Sigmoid colon (tissue), 7 donors: ENCODE measurements at places on chromosomes 3 and 15. TPM values are rescaled to one million over a fixed set of nuclear protein-coding genes. Genes with fewer than 3 reads are reported as not detected.

DNA sequence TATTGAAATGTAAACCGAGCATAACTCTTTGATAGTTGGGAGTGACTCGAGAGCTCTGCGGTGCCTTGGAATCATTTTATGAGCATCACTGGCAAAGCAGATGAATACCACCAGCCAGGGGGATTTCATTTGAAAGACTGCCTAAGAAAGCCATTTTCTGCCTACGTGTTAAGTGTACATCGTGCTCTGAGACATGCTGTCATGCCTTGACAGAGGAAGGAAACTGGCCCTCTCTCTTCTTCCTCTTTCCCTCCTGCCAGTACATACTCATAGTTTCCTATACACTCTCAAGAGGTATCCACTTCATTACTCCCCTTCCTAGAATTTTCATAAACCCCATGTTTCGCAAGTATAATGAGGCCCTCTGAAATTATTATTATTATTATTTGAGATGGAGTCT, 8.8 kb downstream of the BCL2A1 start:
- no peak for DNase-seq

GRCh38 chr15:45443645-45444044, 65.3 kb upstream of the GATM start:
- no peak for DNase-seq

DNA sequence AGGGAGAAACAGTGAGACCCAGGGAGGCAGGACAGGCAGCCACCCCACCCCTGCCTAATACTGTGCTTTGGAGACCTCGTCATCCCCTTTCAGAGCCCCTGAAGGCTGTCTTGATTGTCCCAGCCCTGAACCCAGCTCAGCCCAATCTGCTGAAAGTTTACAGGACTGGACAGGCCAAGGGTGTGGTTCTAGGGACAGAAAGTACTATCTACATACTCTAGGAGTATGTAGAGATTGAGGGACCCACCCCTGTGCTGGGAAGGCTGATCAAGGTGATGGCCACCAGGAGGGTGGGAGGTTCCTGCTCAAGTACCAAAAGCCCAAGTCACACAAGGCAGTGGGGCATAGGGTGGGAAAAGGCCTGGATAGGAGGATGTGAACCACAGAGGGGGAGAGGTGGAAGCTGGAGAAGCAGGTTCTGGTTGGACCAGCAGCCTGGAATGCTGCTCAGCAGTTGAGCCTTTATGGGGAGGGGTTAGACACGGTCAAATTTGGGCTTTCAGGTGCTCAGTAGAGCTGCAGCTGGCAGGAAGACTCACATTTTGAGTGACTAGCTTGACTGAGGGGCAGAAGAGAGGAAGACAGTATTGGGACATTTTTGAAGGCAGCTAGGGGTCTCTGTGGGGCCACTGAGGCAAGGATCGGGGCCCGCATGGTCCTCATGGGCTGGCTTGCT, 6.7 kb downstream of the NBEAL2 start:
- DNase-seq: no peak

DNA sequence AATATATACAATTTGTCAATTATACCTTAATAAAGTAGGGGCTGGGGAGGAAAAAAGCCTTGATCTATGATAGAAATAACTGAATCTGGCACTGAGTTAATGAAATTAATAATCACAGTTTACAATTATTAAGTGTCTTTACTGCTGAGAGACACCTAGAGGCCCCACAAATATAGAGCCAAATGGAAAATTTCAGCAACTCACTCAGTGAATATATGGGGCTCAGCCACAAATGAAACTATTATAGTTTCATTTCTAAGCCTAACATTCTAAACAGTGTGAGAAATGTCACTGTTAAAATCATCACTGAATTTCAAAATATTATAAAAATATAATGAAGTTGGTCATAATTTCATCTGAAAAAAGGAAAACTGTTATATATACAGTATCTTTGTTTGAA, 40.3 kb downstream of the GNB4 start:
- no peak for DNase-seq

DNA sequence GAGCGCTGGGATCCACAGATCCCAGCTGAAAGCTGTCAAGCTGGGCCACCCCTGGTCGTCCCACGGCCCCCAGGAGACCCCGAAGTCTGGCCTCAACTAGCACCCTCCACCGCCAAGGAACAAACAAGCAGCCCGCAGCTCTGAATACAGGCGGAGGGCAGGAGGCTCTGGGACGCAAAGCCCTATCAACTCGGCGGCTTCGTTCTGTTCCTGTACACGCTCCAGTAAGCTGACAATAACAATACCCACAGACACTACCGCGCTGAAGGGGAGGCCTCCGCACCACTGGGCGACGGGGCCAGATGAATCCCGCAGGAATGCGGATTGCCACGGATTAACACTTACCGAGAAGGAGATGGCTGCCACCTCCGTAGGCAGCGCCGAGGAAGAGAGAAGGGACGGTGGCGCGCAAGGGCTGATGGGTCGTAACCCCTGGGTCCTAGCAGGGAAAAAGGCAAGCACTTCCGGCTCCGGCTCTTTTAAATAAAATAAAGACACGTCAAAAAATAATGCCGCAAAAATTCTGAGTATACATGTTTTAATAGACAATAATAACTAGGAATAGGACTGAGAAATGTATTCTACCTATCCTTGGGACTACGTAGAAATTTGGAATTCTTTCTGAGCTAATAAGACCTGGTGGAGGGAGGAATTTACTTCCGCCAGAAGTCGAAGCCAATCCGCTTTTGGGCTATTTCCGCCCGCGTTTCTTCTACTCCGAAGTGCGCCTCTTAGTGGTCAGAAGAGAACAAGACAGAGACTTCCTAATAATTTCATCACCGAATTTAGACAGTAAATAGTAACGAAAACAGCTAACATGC, at the start of gene RPL32:
TSS of gene RPL32 (minus strand) at position 417 of the 821 bp plus-strand sequence. CDS start 1,328 bp downstream, outside the sequence.
- peak; percentile 94 for DNase-seq

GRCh38 chr3:72265256-72266015, 480.5 kb upstream of the PROK2 start:
- DNase-seq: no peak

The CHDH gene
- 1.7 TPM for total RNA-seq

The MORC1 gene
- total RNA-seq: not detected

GRCh38 chr3:161369531-161369930, 1.8 kb downstream of the SPTSSB start:
- no peak for DNase-seq

DNA sequence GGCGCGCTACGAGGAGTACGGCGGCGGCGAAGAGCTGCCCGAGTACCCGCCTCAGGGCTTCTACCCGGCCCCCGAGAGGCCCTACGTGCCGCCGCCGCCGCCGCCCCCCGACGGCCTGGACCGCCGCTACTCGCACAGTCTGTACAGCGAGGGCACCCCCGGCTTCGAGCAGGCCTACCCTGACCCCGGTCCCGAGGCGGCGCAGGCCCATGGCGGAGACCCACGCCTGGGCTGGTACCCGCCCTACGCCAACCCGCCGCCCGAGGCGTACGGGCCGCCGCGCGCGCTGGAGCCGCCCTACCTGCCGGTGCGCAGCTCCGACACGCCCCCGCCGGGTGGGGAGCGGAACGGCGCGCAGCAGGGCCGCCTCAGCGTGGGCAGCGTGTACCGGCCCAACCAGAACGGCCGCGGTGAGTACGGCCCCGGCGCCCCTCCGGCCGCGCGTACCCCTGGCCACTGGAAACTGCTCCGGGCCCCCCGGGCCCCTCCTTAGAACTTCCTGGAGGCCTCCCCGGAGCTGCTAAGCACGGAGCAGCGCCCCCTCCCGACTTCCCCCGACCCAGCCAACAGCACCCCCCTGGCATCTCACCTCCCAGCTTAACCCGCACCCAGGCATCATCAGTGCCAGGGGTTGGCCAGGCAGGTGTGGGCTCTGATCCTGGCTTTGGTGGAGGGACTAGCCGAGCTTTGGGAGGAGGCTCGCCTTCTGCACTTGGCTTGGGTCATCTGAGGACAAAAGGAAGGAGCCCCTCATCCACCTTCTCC, 1.4 kb downstream of the LOXL1 start:
- DNase-seq: no peak

The ACKR2 gene
- 1.5 TPM for total RNA-seq

- no peak for DNase-seq
Observed at GRCh38 chr3:23811919-23812318, 6.2 kb downstream of the UBE2E1 start.
